SW 1271 (cell line): ENCODE measurements at places on chromosomes 16 and 17.
A peak's percentile ranks its signal among the peaks of the same experiment; 100 is the strongest.

DNA sequence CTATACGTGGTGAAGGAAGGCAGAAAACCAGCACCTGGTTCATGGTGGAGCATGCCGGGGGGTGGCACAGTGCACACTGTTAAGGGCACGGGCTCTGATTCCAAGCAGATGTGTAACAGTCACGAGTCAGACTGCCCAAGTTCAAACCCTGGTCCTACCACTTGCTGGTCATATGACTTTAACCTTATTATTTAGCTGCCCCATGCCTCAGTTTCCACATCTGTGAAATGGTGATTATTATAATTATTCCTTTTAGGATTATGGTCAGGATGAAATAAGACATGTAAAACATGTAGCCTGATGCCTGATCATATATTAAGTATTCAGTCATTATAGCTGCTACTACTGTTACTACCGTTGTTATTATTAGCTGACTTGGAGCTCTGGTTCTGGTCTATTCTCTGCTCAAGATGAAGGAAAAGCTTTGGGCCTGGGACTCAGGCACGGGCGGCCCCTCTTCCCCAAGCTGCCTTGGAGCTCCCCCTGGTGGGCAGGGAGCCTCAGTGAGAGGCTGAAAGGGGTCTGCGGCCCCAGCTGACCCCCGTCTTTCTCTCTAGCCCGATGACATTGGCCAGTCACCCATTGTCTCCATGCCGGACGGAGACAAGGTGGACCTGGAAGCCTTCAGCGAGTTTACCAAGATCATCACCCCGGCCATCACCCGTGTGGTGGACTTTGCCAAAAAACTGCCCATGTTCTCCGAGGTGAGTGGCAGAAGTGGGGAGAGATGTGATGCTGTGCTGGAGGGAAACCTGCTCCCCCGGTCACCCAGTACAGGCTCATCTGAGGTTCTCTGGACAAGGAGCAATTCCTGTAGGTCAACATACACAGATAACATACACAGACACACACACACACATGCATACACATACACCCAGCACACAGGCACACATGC lies 14.0 kb downstream of the NR1D1 start:
- no peak for DNase-seq

DNA sequence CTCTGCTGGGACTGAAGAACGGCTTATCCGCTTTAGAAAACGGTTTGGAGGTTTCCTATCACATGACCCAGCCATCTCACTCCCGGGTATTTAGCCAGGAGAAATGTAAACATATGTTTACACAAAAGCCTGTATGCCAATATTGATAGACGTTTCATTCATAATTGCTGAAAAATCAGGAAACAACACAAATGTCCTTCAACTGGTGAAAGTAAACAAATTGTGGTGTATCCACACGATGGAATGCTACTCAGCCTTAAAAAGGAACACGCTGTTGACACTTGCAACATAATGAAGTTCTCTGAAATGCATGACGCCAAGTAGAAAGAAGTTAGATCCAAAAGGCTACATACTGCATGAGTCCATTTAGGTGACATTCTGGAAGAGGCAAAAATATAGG lies 157.6 kb downstream of the SLC39A11 start:
- DNase-seq, result no peak

DNA sequence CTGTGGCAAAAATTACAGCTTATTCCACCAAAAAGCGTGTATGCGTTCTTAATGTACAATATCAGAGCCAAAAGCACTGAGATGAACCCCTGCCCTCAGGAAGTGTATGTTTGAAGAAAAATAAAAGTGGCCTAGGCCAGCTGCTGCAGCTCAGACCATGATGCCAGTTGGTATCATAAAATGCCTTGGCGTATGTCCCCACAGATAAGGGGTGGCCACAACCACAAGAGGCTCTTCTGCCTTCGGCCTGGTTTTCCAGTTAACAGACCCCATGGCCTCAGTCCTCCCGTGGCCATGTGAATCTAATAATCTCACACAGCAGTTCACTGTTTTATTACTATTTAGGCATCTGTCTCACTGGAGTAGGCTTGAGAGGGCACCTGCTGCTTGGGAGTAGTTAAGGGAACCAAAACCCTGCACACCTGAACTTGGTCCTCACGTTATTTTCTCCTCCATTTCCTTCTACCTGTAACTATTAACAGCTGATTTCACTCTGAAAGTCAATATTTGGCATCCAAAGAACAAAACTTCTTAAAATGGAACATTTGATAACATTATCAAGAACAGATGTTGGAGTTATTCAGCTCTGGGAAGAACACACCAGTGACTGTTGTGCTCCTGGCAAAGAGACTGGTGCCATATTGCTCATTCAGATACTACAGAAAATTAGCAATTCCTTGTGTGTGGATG lies 34.8 kb upstream of the ERN1 start:
- DNase-seq, result no peak

DNA sequence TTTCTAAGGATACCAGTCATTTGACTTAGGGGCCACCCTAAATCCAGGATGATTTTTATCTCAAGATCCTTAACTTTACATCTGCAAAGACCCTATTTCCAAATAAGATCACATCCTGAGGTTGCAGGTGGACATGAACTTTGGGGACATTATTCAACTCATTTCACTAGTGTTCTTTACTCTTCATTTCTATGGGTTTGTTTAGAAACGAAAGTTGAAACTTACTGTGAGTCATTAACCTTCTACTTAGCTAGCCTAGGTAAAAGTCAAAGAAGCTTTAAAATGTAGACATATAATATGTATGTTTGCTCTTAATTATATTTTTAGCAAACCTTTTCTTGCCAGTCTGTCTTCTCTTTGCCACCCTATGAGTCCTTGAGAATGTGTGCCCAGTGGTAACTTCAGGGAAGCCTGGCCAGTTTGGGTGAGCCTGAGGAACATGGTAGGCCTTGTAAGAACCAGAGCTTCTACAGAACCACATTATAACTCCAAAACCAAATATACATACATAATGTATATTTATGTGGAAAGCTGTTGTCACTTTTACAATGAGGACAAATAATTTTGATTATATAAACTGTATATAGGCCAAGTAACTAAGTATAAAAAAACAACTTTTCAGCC lies 38.4 kb downstream of the BPTF start:
- no peak for DNase-seq

- DNase-seq, result no peak
Measured at GRCh38 chr17:74408262-74408661, 23.6 kb upstream of the GPRC5C start.

- DNase-seq, result peak; percentile 32
Measured at GRCh38 chr17:1644493-1645206, 882 bp downstream of the SCARF1 start.

DNA sequence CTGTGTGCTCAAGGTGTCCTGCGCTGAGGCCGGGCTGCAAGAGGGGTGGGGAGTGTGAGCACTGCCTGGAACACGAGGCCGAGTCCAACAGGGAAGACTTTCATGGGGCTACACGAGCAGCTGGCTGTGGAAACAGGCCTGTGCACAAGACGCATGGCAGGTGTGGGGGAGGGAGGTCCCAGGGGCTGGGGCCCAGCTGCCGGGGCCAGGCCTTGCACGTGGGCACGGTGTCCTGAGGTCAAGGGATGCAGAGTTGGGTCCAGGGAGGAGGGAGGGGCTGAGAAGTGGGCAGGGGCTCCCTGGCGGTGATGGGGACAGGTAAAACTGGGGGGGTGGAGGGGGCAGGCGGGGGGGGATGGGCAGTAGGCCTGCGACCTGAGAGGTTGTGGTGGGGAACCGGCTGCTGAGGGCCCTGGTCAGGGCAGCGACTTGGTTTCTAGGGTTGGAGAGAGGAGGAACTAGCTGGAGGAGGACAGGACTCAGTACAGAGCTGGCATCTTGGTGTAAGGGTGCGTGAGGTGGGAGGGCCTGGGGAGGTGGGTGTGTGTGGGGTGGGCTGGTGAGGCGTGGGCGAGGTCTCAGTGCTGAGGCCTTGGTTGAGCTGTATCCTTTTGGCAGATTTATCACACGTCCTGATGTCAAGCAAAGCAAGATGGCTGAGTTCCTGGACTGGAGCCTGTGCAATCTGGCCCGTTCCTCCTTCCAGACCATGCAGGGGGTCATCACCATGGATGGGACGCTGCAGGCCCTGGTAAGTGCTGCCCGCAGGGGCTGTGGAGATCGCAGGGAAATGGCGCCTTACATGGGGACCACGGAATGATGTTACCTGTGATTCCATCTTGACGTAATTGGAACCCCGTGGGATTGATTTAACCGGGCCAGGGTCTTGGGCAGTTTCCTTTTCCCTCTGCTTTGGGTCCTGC lies 29.4 kb downstream of the TBCD start:
- DNase-seq, result no peak

GRCh38 chr17:75365009-75365930 lies 40.2 kb downstream of the GRB2 start:
- DNase-seq, result no peak

DNA sequence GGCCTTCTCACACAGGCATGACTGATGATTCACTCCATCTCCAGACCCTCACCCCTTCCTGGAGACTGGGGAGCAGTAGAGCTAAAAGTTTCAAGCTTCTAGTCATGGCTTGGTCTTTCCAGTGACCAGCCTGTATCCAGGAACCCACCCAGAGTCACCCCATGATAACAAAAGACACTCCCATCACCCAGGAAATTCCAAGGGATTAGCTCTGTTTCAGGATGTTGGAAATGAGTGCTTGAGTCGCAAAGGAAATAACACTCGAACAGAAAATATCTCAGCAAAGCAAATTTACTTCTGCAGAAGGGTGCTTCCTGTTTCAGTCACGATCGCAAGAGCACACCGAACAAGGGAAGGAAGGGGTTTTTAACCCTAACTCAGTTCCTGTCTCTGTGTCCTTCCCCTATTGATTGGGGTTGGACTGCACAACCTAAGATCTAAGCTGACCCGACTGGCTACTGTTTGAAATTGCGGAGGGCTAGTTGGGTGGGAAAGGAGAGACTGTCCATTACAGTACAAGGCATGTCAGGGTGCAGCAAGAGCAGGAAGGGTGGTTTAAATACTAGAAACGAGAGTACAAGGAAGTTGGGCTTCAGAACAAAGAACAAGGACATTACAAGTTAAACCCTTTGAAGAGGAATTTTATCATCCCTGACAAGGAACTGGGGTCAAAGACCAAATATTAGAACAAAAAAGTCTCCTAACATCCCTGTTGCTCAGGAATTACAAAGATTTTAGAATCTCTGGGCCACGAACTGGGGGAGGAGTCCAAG lies 224.4 kb upstream of the CACNG5 start:
- DNase-seq, result no peak

- no peak for DNase-seq
Measured at GRCh38 chr17:7380321-7380720, 568 bp upstream of the TNK1 start.

- DNase-seq, result no peak
Measured at GRCh38 chr17:57514614-57515013, 230.5 kb downstream of the CCDC182 start.

DNA sequence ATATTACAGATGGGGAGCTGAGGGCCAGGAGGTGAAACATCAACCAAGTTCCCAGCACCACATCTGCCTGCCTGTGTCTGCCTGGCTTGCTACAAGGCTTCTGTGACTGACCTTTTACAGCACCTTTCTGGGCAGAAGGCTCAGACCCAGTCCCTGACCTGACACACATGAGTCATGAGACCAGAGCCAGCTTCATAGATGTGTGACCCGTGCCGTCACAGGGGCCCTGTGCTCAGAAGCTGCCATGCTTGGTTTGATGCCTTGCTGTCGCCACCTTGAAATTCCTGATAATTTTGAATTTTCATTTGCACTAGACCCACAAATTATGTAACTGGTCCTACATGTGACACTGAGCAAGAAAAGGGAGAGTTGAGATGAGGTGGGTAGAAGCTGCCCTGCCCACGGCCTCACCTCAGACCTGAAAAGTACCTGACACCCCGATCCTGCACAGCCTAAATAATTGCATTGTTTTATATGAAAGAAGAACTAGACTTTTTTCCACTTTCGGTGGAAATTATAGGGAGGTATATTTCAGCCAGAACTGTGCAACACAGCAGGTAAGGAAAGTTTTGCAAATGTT lies 13.3 kb upstream of the PECAM1 start:
- DNase-seq, result no peak

GRCh38 chr16:86319585-86320236 lies 190.6 kb upstream of the FOXF1 start:
- DNase-seq, result no peak
